Heart left ventricle (tissue), 16 donors: ENCODE measurements at places on chromosomes 1 and 21. TPM values are rescaled to one million over a fixed set of nuclear protein-coding genes. Genes with fewer than 3 reads are reported as not detected.

LCE1B gene
- not detected for total RNA-seq

LIN28A gene
- total RNA-seq = not detected

FABP3 gene
- 6,997 TPM for total RNA-seq

ACOT11 gene
- total RNA-seq = 33.2 TPM

IL22RA1 gene
- 0.27 TPM for total RNA-seq

S1PR1 gene
- total RNA-seq = 106 TPM

KLHL21 gene
- 55.9 TPM for total RNA-seq

ADORA1 gene
- total RNA-seq = 6.7 TPM

BRDT gene
- total RNA-seq = not detected

KIRREL1 gene
- 14.4 TPM for total RNA-seq

ARHGAP30 gene
- total RNA-seq = 2.4 TPM

PEX19 gene
- 65.0 TPM for total RNA-seq

PRR9 gene
- total RNA-seq = not detected

KCNJ9 gene
- 0.29 TPM for total RNA-seq

CD1E gene
- total RNA-seq = 0.42 TPM

FALEC gene
- total RNA-seq = not detected

KLHDC8A gene
- not detected for total RNA-seq

BMP8A gene
- total RNA-seq = 0.22 TPM

NCF2 gene
- total RNA-seq = 51.2 TPM

TDRD10 gene
- 0.71 TPM for total RNA-seq

KCNC4 gene
- total RNA-seq = 4.9 TPM

ATP13A2 gene
- total RNA-seq = 14.2 TPM

KCNT2 gene
- 0.57 TPM for total RNA-seq

RAB42 gene
- total RNA-seq = 0.96 TPM

SLC45A3 gene
- total RNA-seq = 6.1 TPM

KIF17 gene
- 1.6 TPM for total RNA-seq

BLACAT1 gene
- not detected for total RNA-seq

FCRL6 gene
- total RNA-seq = 2.0 TPM

RCAN1 gene
- total RNA-seq = 88.9 TPM

FAM167B gene
- 5.6 TPM for total RNA-seq

LENEP gene
- total RNA-seq = not detected

CERS2 gene
- total RNA-seq = 67.7 TPM

RPE65 gene
- total RNA-seq = not detected

LAMC1 gene
- total RNA-seq = 119 TPM

TMEM61 gene
- total RNA-seq = not detected

SPRR2F gene
- not detected for total RNA-seq

THEM4 gene
- 16.0 TPM for total RNA-seq

RIMS3 gene
- 1.00 TPM for total RNA-seq

DENND2D gene
- total RNA-seq = 23.9 TPM

C4BPA gene
- not detected for total RNA-seq

RGS8 gene
- not detected for total RNA-seq

ZNF496 gene
- total RNA-seq = 16.6 TPM

GBP2 gene
- total RNA-seq = 6.4 TPM

PDC gene
- not detected for total RNA-seq

PRAMEF20 gene
- not detected for total RNA-seq

CD1B gene
- total RNA-seq = not detected

COL24A1 gene
- total RNA-seq = 1.7 TPM

TNFRSF9 gene
- total RNA-seq = 1.9 TPM

PLA2G5 gene
- total RNA-seq = 46.2 TPM

NTNG1 gene
- total RNA-seq = not detected

VASH2 gene
- not detected for total RNA-seq
